ENCODE measurements at places on chromosomes 2 and 18.

- DNase-seq = no peak
These were observed 145.8 kb upstream of the ID2 start for GRCh38 chr2:8535821-8536685.

GRCh38 chr18:36638224-36638623 is 190.6 kb downstream of the TPGS2 start:
- DNase-seq = no peak

DNA sequence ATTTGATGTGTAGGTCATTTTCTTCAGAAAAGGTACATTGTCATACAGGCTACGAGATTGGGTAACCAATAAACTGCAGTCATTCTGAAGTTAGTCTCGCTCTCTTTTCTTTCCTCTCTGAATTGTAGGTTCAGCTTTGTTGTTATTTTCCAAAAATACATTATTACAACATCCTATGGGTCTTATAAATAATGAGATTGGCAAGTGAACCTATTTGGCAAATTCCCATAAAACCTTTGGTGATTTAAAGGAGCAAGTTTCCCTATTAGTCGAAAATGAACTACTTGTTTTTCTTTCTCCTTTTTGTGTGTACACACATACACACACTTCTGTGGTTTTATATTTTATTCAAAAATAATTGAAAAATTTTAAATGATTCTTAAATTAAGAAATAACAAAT is 67.0 kb downstream of the ARHGAP28 start:
- no peak for DNase-seq

GRCh38 chr18:79693561-79694205 is 14.1 kb downstream of the CTDP1 start:
- DNase-seq = no peak

- DNase-seq = no peak
These were observed 306.0 kb upstream of the CELF4 start for GRCh38 chr18:37871561-37871960.

DNA sequence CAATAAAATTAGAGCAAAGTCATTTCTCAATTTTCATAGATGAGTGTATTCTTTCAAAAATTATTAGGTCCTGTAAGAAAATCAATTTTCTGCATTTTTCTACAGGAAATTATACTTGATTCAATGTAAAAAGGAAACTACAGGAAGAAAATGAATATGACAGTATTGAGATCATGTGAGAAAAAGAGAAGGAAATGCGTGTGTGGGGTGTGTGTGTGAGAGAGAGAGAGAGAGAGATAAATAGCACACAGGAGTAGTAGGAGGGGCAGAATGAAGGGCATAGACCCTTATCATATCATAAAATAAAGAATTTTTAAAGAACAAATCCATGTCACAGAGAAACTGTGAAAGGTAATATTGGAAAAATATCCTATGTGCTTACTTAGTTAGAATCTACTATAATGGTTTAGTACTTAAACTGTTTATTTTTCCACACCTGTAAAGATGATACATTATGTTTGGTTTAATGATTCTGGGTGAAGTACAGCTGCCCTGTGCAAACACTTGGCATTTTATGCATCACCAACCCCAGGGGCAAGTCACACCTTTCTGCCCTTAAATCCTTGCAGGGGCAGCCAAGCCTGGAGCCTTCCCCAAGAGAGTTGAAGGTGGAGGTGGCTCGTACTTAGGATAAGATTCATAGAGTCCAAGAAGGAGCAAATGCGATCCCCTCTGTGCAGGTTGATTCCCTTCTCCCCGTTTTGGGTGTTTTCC is 276.4 kb downstream of the TGIF1 start:
- DNase-seq = no peak

GRCh38 chr18:2337552-2338141 is 233.7 kb downstream of the METTL4 start:
- DNase-seq = peak; percentile 40

- no peak for DNase-seq
These were observed 83.6 kb downstream of the ACVR1 start for GRCh38 chr2:157792335-157793052.

DNA sequence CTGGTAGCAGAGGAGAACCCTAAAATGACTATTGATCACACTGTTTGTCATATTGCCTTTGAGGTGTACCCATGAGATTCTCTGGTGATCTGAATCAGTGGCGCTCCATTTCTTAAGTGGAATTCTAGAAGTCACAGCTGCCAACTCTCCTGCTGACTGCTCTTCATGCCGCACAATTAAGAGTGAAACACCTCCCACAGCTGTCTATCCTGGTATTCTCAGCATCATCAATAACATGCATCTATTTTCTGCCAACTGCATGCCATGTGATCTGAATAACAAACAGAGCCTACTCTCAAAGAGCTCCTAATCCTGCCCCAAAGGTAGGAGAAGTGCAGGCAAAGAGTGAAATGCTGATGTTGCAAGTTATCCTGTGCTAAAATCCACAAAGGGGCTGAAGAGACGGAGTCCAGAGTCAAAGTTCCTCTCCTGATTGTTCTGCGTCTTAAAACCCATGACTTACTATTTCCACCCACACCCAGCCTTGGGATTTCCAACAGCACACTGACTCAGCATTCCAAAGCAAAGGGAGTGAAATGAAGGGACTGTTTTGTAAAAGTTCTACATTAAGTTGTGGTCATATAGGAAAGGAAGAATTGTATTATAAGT is 13.7 kb upstream of the DAPL1 start:
- no peak for DNase-seq

- DNase-seq = no peak
These were observed 34.3 kb downstream of the ADD2 start for GRCh38 chr2:70733646-70734180.

GRCh38 chr18:71116535-71116934 is 827.7 kb downstream of the SOCS6 start:
- DNase-seq = no peak

- no peak for DNase-seq
These were observed 96.2 kb upstream of the STK39 start for GRCh38 chr2:168343586-168343985.

- no peak for DNase-seq
These were observed 619.5 kb upstream of the FANCL start for GRCh38 chr2:58860586-58860985.

Data from activated T-cell treated with anti-CD3 and anti-CD28 coated beads, Interleukin-2, amount 50 U/mL, for 48 hours (primary cell).